ENCODE measurements at places on chromosomes 5 and 9. TPM values are rescaled to one million over a fixed set of nuclear protein-coding genes. Genes with fewer than 3 reads are reported as not detected.

Gene NIPAL4
- 0.07 TPM for polyA plus RNA-seq

Gene ADGRV1
- polyA plus RNA-seq = 12.6 TPM

Gene SPATA9
- polyA plus RNA-seq = 2.0 TPM

Gene ANKRD34B
- polyA plus RNA-seq = 0.29 TPM

Gene RGS14
- polyA plus RNA-seq = 19.3 TPM

Gene WNK2
- polyA plus RNA-seq = 12.8 TPM

Gene RACK1
- polyA plus RNA-seq = 2,245 TPM

Gene PRRT1B
- 0.57 TPM for polyA plus RNA-seq

Gene TRIM7
- 0.43 TPM for polyA plus RNA-seq

Gene FIBCD1
- polyA plus RNA-seq = 0.19 TPM

Gene MPDZ
- 54.5 TPM for polyA plus RNA-seq

Gene IFNA2
- polyA plus RNA-seq = not detected

DNA sequence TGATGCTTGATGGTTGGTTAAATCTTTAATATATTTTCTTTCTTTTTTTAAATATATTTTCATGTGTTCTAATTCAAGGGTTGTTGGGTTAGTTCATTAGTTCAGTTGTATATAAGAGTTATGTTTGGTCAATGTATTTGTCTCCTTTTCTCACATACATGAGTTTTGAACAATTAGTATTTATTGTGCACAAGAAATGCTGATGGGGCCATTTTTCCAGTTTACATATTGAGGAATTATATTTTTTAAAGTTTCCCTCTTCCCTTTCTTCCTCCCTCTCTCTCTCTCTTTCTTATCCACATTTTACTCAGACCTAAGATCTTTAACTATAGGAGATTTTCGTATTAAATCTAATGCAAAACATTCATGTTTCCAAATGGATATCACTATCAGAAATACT is 74.0 kb downstream of the LNPEP start:
- no peak for DNase-seq

DNA sequence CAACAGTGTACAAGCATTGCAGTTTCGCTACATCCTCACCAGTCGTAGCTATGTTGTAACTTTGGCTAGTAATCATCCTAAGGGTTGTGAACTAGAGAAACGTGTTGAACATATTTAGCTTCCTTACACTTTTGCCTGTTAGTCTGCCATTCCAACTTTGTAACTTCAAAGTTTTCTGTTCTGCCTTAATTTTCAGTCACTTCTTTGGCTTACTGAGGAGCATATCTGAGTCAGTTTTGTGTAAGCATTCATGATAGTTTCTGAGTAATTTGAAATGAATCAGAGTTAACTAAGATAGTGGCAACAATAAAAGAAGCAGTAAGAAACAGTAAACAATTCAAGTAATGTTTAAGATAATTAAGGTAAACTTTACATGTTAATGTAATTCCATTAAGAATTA is 58.9 kb upstream of the MCCC2 start:
- no peak for DNase-seq

DNA sequence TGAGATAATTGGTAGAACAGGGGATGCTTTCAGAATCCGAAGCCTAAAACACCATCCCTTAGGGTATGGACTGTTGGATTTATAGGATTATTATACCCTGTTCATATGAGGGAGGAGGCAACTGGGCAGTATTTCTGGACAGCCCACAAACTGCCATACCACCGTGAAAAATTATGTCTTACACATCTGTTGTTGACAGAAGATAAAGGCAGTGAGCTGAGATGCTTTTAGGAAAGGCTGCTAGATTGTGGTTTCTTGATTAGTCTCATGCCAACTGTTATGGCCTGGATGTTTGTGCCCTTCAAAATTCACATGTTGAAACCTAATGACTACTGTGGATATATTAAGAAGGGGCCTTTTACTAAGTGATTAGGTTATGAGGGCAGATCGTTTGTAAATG is 83.7 kb upstream of the DHFR start:
- no peak for DNase-seq

- DNase-seq = no peak
These were observed 2090.9 kb upstream of the WWC1 start for GRCh38 chr5:166200532-166200931.

- DNase-seq = no peak
These were observed 339.4 kb downstream of the PRELID2 start for GRCh38 chr5:145495741-145496140.

- DNase-seq = no peak
These were observed 5.7 kb downstream of the PLPPR1 start for GRCh38 chr9:101034222-101034621.

DNA sequence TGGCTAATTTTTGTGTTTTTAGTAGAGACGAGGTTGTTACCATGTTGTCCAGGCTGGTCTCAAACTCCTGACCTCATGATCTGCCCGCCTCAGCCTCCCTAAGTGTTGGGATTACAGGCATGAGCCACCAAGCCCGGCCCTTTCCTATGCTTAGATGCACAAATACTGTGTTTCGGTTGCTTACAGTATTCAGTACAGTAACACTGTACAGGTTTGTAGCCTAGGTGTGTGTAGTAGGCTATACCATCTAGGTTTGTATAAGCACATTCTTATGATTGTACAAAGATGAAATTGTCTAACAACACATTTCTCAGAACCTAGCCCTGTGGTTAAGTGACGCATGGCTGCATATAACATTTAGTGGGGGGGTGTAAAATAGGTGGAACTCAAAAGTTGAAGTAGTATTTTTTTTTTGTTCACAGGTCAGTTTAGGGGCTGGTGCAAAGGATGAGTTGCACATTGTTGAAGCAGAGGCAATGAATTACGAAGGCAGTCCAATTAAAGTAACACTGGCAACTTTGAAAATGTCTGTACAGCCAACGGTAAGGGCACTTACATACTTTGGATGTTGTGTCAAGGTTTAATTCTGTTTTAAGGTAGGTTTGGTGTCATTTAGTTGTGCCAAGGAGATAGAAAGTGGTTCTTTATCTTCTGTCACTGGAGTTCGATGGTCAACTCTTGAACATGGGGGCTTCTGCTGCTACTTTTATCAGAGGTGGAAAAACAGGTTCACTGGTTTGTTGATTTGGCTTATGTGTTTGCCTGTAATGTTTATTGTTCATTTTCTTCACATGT is 3.4 kb downstream of the NPM1 start:
- no peak for DNase-seq

GRCh38 chr5:75368391-75368790 is 31.4 kb downstream of the HMGCR start:
- no peak for DNase-seq

GRCh38 chr5:177111720-177112394 is 21.7 kb upstream of the NSD1 start:
- no peak for DNase-seq

DNA sequence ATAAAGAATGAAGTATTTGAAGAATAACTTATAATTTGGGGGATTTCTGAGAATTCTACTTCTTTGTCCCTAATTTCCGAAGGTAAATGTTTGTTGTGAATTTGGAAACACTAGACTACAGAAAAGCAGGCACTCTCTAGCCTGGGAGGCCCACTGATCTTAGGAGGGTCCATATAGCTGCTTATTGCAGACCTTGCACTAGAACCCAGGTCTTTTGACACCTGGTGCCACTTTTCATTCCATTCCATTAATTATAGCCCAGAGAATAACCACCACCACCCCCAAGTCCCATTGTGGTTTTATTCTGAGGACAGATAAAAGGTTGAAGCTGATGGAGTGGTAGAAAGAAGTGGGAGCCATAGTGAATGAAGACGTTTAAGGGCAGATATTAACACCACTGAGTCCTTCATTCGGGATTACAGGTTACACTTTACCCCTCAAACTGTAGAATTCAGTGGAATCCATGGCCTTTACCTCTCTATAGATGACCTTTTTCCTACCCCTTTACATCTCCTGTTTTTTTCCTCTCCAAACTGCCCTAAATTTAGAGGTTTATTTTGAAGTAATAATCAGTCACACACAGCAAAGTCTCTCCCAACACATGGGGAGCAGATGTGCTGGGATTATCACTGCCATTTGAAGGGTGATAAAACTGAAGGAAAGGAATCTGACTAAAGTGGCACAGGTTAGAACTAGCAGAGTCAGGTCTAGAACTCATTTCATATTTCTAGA is 12.0 kb upstream of the PSMD5 start:
- no peak for DNase-seq

DNA sequence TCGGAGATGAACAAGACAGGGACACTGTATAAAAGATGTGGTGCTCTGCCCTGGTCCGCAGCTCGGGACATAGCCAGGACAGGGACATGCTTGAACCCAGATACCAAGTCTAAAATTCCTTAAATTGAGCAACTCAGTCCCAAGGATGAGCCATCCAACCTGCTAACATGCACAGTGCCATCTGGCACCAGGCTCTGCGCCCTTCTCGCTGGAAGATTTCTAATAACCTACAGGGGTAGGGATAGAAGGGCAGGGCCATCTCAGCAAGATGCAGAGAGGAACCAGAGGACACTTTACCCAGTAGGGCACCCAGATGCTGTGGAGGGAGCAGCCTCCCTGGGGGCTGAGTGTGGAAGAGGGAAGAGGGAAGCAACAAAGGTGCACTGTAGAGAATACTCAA is 60.1 kb downstream of the SEMA4D start:
- DNase-seq = no peak

GRCh38 chr5:113380807-113381326 is 53.9 kb downstream of the TSSK1B start:
- no peak for DNase-seq

DNA sequence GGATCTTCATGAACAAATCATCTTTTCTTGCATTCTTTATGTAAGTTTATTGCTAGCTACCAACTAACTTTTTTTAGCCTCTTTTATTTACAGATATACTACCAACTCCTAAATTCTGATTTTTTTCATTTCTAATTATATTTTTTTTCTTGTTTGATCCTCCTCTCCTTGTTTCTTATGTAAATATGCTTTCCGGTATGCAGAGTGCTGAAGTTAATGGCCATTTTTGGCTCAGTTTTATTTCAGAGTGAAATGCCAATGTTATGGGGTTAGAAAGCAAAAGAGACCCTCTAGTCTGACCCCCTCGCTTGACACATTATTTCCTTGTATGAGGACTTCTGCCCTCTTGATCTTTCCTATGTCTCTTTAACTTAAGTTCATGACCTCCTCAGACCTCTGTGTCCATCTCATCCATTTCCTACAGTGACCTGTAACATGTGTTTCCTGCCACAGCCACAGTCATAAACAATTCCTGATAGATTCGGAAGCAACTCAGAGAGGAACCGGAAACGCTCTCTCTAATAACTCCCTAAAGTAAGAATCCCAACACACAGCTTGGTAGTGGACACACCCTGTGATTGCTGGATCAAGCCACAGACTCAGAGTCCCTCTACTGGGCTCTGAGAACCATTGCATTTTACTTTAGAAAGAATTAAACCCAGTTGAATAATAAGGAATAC is 42.9 kb upstream of the AFAP1L1 start:
- DNase-seq = peak; percentile 14

DNA sequence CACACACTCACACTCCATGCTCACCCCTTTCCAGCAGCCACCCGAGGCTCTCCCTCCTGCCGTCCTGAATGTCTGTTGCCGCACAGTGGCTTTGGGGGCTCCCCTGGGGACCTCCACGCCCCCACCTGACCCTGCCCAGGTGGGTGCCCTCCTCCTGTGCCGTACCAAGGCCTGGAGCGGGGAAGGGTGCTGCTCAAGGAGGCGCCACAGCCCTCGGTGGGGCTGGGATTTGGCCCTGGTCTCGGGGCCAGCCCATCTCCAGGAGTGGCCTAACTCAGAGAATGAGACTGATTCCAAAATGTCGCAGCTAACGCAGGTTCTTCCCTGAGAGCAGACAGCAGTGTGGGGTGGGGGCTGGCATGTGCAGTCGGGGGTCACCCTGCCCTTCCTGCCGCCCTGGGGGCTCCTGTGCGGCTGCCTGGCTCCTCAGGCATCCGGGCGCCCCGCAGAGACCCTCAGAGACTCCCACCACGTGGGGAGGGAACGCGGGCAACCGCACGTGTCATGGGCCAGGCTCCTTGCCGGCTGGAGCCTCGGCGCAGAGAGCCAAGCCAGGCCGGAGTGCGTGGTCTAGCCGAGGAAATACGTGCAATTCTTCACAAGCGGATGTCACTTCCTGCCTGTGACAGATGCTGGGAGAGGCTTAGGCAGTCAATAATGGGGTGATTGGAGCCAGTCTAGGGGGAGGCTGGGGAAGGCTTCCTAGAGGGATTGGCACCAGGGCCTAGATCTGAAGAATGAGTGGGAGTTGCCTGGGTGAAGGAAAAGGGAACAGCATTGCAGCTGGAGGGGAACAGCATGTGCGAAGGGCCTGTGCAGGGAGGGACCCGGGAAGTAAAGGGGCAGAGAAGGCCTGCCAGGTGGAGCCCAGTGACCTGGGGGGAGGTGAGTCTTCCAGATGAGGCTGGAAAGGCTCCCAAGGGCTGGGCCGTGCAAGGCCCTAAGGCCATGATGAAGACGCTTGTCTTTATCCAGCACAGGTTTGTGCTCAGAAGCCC is 44.1 kb downstream of the C9orf50 start:
- DNase-seq = no peak

- DNase-seq = no peak
These were observed 28.2 kb downstream of the PSD2 start for GRCh38 chr5:139823757-139824355.

DNA sequence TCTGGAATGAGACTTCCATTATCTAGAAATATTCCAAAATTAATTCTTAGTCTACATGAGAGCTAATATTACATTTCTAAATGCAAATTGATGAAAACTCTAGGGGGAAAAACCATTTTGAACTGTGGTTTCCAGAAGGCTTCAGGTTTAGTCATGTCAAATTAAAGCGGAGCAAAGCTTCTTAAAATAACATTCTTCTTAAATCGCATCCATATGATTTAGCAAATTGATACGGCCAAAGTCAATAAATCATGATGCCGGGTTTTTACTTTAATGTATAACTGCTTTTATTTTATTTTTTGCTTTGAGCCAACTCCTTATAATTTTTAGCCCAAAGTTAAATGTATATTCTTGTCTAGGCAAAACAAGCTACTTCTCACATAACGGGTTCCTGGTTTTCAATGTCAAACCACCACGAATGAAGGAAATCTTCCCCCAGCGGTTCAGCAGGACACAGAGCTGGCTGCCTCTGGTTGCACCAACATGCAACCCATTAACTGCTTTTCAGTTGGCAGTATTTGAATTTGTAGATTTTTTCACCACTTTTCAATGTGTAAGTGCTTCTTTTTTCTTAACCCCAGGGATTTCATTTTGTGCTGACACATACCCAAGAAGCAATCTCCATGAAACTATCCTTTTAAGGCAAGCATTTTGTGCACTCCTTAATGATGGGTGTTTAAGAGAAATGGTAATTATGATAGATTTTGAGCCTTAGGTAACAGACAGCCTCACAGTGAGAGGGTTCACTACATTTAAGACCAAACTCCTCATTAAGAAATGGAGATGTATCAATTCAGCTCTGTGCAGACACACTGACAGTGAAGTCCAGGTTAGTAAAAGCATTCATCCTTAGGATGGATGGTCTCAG is 35.5 kb downstream of the EFNA5 start:
- no peak for DNase-seq

- no peak for DNase-seq
These were observed 100.9 kb downstream of the SEMA6A start for GRCh38 chr5:116473706-116474105.

DNA sequence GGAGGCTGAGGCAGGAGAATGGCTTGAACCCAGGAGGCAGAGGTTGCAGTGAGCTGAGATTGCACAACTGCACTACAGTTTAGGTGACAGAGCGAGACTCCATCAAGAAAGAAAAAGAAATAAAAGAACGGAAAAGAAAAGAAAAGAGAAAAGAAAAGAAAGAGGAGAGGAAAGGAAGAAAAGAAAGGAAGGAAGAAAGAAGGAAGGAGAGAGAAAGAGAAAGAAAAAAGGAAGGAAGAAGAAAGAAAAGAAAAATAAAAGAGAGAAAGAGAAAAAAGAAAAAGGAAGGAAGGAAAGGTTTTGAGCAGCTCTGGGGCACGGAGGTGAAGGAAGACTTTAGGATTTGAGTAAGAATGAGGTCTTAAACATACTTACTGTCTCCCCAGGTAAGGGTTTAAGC is 18.4 kb downstream of the TLN1 start:
- DNase-seq = no peak
